NAMALWA (cell line): ENCODE measurements at places on chromosomes 1 and 21.
A peak's percentile ranks its signal among the peaks of the same experiment; 100 is the strongest.

GRCh38 chr1:244735876-244736561, 83.1 kb downstream of the DESI2 start:
- DNase-seq, result no peak

DNA sequence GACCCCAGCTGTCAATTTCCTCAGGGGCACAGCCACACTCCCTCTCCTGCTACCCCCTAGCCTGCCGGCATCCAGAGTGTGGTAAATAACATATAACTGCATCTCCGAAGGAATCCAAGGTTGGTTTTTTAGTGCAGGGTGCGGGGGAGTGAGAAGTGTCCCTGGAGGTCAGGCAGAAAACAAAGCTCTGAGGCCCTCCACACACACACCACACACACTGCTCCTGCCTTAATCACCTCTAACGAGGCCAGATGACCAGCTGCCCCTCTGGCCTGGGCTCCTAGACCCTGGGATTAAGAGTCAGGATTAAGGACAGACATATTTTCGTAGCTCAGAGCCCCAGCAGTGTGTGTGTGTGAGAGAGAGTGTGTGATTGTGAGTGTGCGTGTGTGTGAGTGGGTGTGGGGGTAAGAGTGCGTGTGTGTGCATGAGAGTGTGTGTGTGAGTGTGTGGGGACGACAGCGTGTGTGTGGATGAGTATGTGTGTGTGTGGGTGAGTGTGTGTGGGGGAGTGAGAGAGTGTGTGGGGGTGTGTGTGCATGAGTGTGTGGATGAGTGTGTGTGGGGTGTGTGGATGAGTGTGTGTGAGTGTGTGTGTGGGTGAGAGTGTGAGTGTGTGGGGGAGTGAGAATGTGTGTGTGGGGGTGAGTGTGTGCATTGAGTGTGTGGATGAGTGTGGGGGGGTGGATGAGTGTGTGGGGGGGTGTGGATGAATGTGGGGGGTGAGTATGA, 14.6 kb downstream of the SDC3 start:
- no peak for DNase-seq

DNA sequence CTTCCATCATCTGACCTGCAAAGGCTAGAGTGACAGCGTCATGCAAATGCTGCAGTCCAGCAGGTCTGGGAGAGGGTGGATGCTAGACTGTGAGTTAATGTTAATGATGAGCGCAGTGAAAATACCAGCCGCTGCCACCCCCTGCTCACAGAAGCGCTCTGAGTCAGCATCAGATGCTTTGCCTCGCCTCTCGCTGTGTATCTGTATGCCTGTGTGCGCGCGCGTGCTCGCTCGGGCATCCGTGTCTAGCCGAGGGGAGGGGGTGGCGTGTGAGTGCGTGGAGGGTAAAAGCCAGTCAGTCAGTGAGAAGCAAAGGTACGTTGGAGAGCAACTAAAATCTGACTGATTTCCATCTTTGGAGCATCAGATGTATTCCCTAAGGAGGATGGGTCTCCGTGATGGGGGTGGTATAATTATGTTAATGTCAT, 858.7 kb downstream of the USP25 start:
- no peak for DNase-seq

DNA sequence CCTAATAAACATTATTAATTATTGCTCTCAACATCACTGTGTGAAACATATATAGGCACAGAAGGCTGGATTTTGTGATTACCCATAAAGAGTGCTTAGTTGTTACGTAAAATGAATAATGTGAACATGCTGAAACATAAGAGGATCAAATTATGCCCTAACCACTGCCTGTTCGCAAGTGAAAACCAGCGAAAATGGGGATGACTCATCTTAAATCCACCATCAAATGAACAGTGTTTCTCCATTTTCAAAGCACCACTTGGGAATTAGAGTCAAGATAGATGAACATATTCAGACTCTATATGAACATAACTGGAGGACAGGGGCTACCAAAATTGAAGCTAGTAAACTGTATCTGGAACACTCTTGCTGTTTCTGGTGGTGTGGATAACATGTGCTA, 386.2 kb downstream of the HHIPL2 start:
- no peak for DNase-seq

GRCh38 chr1:222234351-222234750, 313.6 kb downstream of the HHIPL2 start:
- DNase-seq, result no peak

- no peak for DNase-seq
Measured at GRCh38 chr1:57797084-57797483, 373.2 kb upstream of the DAB1 start.

GRCh38 chr21:44593598-44594405, 1.5 kb upstream of the KRTAP10-6 start:
- DNase-seq, result no peak

- DNase-seq, result no peak
Measured at GRCh38 chr21:14942801-14943490, 121.9 kb downstream of the NRIP1 start.

GRCh38 chr1:205370780-205371179, 14.1 kb upstream of the KLHDC8A start:
- DNase-seq, result no peak

DNA sequence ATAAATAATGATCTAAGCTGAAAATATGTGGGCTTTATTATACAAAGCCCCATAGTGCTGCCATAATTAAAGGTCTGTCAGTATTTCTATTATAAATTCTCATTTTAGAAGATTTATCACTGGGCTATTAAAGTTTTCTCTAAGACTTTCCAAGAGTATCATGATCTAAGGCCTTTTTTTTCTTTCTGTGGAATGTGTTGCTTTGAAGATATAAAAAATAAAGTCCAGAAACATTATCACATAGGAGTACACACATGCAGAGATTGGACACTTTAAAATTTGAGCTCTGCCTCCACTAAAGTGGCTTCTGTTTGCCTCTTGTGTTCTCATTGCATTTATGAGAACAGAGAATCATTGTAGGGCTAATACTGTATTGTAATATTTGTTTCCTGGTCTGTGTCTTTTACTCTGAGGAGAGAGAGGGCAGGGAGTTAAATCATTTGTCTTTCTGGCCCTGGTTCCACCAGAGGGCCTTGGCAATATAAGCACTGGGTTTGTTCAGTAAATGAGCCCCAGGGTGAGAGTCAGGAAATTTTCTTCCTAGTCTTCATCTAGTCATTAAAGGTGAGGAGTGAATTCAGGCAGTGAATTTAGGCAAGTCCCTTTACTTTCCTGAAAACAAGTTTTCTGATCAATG, 70.2 kb downstream of the NFIA start:
- no peak for DNase-seq

DNA sequence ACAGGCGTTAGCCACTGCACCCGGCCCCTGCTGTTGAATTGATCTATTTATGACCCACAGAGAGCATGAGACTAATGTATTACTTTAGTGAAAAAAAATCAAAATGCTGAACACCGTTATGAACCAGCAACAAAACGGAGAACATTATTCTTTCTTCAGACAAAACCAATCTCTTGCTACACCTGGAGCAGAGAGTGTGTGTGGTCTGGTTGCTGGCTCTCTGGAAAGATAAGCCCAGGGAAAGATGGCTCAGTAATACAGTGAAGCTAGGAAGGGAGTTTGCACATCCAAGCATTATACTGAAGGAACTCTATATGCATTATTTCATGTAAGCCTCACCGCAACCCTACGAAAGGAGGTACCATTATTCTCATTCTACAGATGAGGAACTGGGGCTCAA, 117.0 kb downstream of the GLUL start:
- DNase-seq, result no peak

GRCh38 chr1:82269431-82269830, 468.7 kb downstream of the ADGRL2 start:
- no peak for DNase-seq

GRCh38 chr1:59116920-59117542, 179.9 kb upstream of the FGGY start:
- DNase-seq, result no peak

DNA sequence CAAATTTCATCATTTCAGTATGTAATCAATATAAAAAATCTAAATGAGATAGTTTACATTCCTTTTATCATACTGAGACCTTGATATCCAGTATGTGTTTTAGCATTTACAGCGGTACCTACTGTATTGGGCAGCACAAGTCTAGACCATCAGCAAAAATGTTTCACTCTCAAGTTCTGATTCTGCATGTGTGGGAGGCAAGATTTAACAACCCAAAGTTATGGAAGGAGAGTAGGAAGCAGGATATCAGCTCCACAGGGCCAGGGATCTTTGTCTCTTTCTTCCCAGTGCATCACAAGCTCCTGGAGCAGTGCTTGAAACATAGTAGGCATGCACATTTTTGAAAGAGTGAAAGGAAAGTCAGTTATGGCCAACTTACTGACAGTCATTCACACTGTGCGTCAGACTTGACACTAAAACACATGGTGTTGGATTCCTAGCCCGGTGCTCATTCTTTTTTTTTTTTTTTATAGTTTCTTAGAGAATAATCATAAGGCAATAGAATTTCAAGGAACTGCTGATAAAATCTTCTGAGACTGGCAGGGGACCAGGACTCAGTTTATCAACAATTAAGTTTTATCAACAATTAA, 6.1 kb downstream of the TENT5C start:
- DNase-seq, result no peak

DNA sequence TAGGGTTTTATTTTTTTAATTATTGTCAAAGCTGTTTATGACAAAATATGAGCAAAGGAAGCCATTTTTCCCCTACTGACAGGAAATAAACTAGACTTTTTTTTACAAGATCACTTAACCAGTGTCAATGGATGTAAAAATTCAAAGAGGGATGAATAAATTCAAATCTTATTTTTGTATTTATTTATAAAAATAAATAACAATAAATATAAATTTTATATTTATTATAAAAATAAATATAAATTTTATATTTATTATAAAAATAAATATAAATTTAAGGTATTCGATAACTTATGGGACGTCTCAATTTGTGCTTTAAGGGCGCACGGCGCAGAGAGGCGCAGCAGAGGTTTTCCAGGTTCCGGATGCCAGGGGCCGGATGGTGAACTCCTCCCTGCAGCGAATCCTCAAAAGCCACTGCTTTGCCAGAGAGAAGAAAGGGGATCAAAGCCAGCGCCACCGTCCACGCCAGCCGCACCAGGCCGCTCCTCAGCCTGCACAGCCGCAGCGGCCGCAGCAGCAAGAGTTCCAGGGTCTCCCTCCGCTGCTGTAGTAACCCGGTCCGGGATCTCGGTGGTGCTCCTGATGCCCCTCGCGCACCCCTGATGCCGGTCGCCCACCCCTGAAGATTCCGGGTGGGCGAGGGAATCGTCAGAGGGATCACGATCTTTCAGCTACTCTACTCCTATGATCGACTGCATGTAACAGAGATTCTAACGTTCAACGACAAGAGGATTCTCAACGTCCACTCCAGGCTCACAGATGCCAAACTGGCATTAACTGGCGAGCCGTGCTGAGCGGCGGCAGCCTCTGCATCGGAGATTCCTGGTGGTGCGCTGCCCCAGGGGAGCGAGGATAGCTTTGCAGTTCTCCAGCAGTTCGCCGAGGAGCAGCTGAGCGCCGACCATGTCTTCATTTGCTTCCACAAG, 28.5 kb upstream of the RLF start:
- DNase-seq, result no peak

DNA sequence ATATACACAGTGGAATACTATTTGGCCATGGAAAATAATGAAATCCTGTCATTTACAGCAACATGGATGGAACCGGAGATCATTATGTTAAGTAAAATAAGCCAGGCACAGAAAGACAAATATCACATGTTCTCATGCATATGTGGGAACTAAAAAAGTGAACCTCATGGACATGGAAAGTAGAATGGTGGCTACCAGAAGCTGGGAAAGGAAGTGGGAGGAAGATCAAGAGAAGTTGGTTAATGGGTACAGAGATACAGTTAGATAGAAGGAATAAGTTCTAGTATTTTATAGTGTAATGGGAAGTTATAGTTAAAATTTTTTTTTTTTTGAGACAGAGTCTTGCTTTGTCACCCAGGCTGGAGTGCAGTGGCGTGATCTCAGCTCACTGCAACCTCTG, 34.8 kb upstream of the CREG1 start:
- DNase-seq, result no peak

- DNase-seq, result no peak
Measured at GRCh38 chr1:158067662-158068061, 74.2 kb downstream of the KIRREL1 start.

DNA sequence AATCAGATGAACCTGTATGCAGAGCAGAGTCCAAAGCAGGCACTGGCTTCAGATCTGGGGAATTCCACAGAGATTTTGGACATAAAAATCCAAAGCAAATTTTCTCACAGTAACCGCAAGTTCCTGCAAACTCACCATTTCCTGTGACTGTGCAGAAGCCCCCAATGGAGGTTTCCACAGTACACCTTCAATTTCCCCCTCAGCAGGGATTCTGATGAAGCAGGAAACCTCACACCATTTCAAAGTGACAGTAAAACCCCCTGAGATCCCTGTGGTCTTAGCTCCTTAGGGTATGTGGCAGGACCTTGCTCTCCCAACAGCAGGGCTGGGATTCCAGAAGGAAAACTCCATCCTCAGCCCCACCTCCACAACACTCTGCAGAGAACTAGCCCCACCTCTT, 6.0 kb upstream of the TGFBR3 start:
- DNase-seq, result no peak

DNA sequence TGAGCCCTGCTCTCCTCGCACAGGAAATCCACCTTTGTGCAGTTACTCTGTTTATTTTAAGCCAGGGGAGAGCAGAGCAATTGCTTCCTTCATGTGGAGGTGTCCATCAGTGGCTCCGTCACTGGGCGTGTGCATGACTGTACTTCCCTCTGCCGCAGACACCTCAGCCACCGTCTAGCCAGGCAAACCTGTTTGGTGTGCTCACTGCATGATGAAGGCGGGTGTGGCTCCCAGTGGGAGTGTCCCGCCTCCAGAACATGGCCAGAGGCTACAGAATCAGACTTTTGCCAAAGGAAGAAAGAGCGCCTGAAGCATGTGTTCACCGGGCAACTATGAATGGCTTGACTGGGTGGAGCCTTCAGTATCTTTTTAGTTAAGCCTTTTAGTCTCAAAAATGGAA, 26.1 kb upstream of the LAMC2 start:
- DNase-seq, result no peak

DNA sequence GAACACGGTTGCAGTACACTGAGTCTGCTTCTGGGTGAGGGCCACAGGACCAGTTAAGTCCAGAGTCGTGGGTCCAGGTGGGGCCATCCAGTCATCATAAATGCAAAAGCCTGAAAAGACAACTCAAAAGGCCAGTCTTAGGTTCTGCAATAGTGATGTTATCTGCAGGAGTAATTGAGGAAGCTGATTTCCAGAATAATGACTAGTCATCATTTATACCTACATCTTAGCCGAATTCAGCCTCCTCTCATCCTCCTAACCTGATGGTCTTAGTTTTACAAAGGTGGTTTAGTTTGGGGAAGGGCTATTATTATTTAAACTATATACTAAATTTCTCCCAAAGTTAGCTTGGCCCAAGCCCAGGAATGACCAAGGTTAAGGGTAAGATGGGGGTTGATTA, 23.5 kb upstream of the SLC5A9 start:
- DNase-seq, result no peak

DNA sequence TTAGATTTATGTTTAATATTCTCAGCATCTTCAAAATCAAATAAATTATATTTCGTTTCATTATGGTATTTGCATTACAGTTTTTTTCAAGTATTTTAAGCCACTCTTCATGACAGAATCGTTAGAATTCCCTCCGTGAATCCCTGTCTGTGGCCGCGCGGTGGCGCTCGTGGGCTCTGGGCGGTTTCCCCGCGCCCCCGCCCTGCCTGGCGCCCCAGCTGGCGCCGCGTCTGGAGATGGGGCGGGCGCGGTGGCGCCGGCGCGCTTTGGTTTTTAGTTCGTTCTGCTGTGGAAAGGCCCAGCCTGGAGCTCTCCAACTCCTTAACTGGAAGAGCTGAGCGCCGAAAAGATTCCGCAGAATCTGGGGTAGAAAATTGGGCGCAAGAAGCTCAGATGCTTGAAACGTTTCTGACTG, 25.7 kb downstream of the PRMT2 start:
- peak; percentile 80 for DNase-seq
